Effector CD4-positive, alpha-beta T cell (primary cell): ENCODE measurements at places on chromosomes 1 and 21.

DNA sequence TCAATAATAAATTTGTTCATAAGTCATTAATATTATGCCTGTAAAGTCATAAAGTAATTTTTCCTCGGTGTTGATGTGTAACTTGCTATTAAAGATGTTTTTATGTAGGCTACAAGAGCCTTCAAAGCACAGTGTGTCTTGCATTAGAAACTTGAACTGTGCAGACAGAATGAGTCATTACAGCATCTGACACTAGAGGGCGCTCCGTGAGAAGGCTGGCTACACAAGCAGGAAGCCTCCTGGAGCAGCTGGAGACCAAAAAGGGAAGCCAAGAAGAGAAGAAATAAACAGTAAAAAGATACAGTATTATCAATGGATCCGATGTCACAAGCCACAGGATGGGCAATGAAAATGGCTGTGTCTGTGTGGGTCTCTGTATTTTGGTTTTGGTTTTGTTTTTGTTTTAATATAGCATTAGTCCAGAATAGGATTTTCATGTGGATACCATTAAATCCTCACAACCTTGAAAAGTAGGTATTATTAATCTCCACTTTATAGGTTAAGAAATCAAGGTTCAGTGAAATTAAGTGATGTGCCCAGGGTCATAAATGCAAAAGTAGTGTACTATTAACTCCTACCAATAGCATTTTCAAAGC lies 16.1 kb upstream of the LRRC8D start:
- DNase-seq, result peak; percentile 78

DNA sequence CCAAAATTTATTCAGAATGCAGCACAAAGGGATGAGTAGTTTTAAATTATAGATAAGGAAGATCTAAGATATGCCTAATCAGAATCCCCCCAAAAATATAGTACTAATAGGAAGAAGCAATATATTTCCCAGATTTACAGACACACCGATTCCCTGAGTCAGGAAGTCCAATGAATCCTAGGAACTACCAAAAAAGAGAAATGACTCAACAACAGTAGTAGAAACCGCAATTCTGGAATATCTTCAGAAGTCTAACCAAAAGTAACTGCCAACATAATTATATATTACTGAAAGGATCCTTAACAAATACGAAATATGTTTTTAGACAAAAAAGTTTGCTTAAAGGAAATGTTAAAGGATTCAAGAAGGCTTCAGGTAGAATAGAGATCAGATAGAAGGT lies 10.3 kb downstream of the AHCTF1 start:
- no peak for DNase-seq

DNA sequence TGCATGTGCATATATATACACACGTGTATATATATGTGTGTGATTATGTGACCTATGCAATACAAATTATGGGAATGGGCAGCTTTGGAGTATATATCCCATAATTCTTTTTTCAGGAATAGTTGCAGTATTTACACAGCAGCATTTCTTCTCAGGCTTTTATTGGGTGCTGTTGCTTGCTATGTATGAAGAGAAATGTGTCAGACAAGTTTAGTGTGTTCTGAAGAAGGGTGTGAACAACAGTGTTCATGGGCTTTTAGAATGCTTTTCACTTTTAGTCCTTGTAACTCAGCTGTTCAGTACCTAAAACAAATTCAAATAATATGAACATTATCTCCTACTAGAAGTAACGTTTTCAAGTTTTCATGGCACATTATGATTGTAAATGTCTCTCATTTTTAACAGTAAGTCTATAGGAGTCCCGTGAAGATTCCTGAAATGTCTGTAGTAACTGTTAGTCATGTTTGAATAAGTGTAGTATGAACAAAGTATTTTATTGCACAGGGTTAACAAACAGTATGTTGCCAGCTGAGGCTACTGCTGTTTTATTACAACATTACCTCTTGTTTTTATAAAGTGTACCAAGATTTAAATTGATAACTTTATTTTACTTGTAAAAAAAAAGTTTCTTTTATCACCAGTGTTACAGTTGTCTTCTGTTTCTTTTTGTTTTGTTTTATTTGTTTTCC lies 42.5 kb downstream of the TMED5 start:
- no peak for DNase-seq

DNA sequence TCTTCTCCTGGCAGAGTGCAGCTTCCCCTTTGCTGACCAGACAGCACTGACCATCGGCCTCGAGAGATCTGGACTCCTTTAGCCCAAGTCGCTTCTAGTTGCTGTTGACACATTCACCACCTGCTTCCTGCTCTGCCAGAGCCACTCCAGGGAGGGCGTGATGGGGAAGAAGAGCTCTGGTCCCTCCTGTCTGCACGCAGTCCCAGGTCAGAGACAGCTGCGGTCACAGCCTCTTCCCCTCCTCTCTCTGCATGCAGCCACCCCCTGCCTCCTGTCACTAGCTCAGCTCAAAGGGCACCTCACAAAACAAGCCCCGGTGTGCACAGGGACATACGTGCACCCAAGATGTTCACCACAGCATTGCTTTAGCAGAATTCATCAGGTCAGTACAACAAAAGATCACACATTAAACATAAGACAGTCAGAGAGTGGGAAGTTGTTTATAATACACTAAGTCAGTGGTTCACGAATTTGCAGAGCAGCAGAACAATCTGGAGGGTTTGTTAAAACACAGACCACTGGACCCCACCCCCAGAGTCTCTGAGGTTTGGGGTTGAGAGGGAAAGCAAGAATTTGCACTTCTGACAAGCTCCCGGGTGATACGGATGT lies 132.9 kb downstream of the SYF2 start:
- DNase-seq, result no peak

DNA sequence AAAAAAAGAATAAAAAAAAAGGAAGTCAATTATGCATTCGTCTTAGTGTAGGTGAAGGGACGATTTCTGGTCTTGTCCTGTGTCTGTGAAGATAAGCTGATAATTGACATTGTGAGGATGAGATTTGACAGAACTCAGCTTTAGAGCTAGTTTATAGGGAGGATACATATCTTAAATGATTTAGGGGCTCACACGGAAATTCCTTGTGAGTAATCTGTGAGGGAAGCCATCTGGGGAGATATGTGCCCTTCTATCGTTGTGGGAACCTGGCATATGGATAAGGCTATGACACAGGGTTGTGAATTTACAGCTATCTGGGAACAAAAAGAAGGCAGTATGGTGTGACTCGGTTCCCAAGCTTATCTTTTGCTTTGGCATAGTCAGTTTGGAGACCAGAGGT lies 71.1 kb downstream of the RABGAP1L start:
- no peak for DNase-seq

GRCh38 chr1:89548122-89548857 lies 23.7 kb downstream of the LRRC8B start:
- no peak for DNase-seq

DNA sequence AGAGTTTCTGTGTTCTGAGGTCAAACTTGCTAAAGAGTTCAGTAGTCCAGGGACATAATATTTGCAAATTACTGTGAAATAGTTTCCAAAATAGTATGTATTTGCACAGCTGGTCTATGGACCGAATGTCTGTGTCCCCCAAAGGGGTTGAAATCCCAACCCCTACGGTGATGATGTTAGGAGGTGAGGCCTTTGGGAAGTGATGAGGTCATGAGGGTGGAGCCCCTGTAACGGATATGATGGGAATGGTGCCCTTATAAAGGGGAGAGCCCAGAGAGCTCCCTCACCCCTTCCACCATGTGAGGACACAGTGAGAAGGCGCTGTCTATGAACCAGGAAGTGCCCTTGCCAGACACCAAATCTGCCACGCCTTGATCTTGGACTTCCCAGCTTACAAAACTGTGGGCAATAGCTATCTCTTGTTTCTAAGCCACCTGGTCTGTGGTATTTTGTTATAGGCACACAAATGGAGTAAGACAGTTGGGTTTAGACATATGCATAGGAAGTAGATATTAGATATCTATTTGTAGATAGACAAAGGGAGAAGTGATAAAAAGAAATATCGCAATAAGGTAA lies 21.7 kb downstream of the RNF187 start:
- DNase-seq, result no peak

DNA sequence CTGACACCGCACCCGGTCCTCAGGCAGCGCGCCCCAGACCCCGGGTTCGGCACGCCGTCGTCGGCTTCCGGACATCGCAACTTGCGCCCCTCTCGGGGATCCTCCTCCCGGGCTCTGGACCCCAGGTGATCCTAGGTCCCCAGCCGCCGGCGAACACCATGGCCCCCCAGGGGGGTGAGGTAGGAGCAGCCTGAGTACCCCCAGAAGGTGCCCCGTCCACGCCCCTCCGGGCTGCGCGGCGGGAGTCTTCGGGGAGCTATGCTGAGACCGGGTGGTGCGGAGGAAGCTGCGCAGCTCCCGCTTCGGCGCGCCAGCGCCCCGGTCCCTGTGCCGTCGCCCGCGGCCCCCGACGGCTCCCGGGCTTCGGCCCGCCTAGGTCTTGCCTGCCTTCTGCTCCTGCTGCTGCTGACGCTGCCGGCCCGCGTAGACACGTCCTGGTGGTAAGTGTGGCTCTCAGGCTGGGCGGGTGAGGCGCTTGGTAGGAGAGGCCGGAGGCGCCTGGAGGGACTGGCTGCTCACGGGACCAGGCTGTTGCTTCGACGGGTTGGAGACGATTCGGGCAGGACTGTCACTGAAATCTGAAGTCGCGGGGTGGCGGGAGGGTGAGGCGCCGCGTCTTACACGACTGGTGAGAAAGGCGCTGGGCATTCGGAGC lies 367 bp downstream of the WNT2B start:
- no peak for DNase-seq

DNA sequence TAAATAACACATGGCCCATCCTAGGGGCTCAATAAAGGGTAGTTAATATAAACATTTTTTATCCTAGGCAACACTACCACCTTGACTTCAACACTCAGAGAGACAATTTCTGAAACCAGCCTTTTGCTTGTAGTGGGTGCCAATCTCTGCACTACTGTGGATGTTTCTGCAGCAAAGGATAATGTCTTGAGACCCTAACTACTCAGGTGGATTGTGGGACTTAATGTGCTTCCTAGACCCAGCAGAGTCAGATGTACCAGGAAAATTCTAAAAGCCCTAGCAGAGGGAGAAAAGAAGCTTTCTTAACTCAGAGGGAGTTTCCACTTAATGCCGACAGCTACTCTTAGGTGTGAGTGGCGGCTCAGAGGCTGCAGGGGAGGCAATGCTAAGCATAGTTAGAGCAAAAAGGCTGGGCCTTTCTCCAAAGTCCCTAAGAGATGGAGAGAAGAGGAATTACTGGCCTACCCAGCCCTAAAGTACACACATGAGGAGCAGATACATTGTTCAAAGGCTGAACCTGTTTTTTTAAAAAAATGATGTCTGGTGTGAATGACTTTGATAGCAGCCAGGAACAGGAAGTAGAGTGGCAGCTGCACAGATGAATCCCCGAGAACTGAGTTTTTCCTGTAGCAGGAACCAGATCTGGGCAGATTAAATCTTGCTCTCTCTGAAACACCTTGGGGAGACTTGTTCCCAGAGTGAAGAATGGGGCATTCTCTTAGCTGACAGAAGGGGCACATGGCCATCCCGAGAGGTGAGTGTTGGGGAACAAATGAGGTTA lies 33.5 kb upstream of the ABCD3 start:
- no peak for DNase-seq

GRCh38 chr1:63931468-63931867 lies 157.7 kb downstream of the ROR1 start:
- no peak for DNase-seq

- no peak for DNase-seq
These were observed 3.1 kb downstream of the RNF207 start for GRCh38 chr1:6208723-6209660.

- DNase-seq, result no peak
These were observed 146.4 kb downstream of the KIF26B start for GRCh38 chr1:245301162-245301580.

DNA sequence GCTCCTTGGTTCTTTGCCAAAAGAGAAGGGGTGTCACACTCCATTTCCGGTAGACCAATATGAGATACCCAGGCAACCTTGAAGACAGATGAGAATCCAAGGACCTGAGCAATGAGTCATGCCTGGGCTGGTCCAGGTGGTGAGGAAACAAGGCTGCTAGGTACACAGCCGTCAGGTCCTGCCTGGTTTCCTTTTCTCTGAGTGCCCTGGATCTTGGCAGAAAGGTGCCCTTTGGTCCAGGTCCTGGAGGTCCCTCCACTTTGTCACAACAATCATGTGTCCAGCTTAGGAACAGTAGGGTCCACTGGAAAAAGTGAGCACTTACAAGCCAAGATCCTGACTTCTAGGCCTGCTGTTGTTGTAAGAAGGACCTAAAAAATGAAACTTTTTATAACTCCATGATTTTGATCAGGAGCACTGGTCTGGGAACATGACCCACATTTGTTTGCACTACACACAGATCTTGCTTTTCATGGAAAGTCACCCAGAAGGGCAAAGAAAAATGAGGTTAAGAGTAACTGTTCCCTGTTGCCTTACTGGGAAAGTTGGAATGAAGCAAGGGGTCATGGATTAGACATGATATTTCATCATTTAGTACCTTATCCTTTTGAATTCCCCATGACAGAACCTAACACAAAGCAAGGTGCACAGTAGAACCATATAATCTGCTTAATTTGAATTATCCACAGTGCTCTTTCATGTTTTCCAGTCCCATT lies 94.7 kb downstream of the PAPPA2 start:
- no peak for DNase-seq

DNA sequence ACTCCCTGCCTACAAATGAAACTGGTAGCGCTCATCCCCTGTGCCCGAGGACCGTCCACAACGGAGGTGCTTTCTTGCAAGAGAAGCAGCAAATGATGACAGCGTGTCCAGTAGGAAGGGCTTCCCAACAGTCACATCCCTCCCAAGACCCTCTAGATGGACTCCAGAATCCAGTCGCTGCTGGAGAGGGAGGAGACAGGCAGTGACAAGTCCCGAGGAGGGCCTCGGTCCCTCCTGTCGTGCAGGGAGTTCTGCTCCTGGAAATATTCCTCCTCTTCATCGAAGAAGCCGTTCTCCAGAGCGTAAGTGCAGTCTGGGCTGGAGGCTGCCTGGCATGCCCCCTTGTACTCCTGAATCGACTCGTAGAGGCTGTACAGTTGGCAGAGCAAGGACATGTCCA lies 20.3 kb downstream of the FAM89A start:
- no peak for DNase-seq

DNA sequence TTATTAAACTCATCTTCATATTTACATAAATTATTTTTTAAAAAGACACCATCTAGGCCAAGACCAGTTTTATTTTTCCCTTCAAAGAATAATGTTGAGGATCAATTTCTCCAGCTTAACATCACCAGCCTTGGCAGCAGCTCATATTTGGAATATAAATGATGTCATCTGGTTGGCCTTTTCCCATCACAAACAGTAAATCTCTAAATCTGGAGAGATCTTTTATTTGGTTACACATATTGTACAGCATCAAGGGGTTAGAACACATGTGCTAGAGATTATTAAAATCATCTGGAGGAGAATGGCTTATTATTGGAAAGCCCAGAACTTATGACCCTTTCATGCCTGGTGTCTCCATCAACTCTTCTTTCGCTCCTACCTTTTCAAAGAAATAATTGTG lies 508.8 kb downstream of the PLPP3 start:
- no peak for DNase-seq

GRCh38 chr1:201172999-201173610 lies 17.5 kb upstream of the IGFN1 start:
- no peak for DNase-seq
